ENCODE measurements at places on chromosomes 2 and 18. TPM values are rescaled to one million over a fixed set of nuclear protein-coding genes. Genes with fewer than 3 reads are reported as not detected.
A peak's percentile ranks its signal among the peaks of the same experiment; 100 is the strongest.

- DNase-seq: no peak
Observed at GRCh38 chr2:238122287-238123217, 15.9 kb upstream of the KLHL30 start.

GRCh38 chr2:20449501-20450200 lies 2.8 kb downstream of the RHOB start:
- DNase-seq: peak; percentile 79

DNA sequence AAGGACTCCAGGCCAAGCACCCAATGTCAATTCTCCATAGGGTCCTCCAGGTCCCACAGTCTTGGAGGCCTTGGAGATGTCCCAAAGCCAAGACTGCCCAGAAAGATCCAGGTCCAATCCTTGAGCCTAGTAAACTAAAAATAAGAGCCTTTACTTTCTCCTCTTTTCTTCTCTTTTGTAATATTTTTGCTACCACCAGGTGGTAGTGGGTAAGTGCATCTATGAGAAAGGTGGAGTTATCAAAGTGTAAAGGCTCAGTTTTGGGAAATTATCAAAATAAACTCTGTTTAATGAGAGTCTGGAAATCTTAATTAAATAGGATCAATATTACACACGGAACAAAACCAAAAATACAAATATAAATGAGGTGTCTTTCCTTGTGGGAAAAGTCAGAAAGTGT lies 276.4 kb downstream of the ALK start:
- no peak for DNase-seq

DNA sequence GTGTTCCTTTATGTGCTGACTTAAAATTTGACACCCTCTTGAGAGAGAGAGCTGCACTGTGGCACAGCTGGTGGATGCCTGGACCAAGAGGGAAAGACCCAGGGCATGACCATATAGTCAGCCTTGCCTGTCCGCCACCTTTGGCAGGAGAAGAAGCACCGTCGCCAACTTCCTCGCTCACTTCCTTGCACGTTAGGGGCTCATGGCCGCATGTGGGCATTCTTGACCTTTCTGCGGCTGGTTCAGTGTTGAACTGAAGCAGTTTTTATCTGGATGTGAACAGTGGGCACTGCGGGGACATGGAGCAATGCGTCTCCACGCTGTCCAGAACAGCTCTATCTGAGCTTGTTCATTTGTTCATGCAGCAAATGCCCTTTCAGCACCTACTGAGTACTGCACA lies 66.9 kb downstream of the TRAPPC12 start:
- DNase-seq: no peak

- DNase-seq: no peak
Observed at GRCh38 chr18:76130845-76131244, 364.2 kb downstream of the ZNF516 start.

- DNase-seq: peak; percentile 51
Observed at GRCh38 chr2:43314299-43314927, 88.0 kb upstream of the ZFP36L2 start.

MC5R gene
- not detected for total RNA-seq

HOXD11 gene
- total RNA-seq: not detected

ABCG8 gene
- 8.8 TPM for total RNA-seq

MARCO gene
- total RNA-seq: not detected

EMILIN1 gene
- total RNA-seq: 9.7 TPM

SMAD4 gene
- total RNA-seq: 72.0 TPM

C2orf80 gene
- total RNA-seq: not detected

All from HepG2 (cell line).